ENCODE measurements at places on chromosomes 6 and 20.

DNA sequence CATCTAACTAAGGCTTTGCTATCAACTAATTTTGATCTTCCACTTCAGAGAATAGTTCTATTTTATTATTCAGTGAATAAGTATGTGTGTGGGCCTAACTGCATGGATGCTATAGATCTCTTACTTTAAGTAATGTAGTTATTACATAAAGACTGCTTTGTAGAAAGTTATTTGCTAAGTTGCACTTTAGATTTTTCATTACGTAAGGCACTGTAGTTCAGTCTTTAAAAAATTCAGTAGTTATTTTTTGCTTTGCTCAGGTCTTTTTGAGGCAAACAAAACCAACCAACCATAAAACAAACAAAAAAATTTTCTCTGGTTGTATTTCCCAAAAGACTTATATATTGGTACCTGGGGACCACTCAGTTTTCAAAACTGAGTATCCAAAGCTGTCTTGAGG, 53.0 kb downstream of the KCNQ5 start:
- DNase-seq = no peak

GRCh38 chr6:10643201-10643651, 51.2 kb downstream of the C6orf52 start:
- DNase-seq = no peak

GRCh38 chr20:8127553-8128255, 4.4 kb upstream of the PLCB1 start:
- no peak for DNase-seq

DNA sequence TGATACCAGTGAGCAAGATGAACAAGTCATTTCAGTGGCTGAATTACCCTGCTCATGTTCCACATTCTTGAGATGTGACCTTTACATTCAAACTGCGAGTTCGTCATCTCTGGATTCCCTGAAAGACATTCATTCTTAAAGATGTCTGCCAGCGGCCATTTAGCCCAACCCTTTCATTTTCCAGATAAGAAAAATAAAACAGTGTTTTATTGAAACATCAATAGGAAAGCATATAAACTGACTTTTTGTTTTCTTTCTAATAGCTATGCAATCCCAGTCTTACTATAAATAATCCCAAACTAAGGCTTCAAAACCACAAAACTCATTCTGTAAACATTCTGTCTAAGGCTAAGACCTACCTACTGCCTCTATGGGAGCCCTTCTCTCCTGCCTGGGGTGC, 134.0 kb downstream of the SAMD5 start:
- no peak for DNase-seq

GRCh38 chr6:166999884-167000253, 672 bp downstream of the CEP43 start:
- DNase-seq = no peak

DNA sequence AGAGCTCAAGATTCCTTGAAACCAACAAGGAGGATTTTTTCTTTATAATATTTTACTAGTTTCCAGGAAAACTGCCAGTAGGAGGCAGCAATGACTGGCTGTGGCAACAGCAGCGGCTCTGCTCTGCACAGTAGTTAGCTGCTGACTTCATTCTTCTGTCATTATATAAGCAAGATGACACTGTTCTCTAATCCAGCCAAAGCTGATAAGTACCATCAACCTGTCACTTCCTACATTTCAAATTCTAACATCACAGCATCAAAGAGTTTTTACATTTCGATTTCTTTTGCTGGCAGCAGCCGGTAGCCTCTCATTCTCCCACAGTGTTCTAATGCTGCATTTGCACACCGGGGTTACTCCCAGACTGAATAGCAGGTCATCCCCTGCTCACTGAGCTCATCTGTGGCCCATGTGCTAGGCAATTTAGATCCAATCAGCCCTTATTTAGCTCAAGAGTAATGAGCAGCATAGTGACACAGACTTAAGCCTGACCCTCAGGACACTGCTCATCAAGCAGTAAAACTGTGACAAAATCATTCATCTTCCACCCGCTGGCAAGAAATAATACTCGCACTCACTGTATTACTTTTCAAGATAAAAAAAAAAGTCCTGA, 67.8 kb downstream of the MMS22L start:
- DNase-seq = peak; percentile 22

GRCh38 chr6:14619419-14619781, 501.8 kb downstream of the CD83 start:
- no peak for DNase-seq

DNA sequence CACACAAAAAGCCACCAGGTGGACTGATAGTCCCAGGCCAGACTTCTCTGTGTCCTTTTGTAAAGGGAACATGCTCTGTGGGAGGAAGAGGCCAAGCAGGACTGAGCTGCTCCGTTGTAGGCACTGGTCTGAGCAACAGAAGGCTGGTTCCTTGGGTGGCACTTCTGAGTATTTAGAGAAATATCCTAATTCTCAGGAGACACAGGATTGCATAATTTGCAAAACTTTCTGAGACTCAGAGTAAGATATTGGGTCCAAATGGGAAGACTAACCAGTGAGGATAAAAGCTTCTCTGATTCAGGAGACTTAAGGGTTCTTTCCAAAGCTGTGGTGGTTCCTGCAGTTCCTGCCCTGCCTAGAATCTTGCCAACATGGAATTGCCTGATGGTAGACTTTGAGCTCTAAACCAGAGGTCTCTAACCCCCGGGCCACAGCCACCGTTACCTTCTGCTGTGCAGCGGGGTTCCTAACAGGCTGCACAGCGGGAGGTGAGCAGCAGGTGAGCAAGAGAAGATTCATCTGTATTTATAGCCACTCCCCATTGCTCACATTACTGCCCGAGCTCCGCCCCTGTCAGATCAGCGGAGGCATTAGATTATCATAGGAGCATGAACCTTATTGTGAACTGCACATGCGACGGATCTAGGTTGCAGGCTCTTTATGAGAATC, 107.0 kb downstream of the OLIG3 start:
- DNase-seq = no peak

- DNase-seq = no peak
Observed at GRCh38 chr6:149335924-149336608, 18.6 kb downstream of the TAB2 start.

DNA sequence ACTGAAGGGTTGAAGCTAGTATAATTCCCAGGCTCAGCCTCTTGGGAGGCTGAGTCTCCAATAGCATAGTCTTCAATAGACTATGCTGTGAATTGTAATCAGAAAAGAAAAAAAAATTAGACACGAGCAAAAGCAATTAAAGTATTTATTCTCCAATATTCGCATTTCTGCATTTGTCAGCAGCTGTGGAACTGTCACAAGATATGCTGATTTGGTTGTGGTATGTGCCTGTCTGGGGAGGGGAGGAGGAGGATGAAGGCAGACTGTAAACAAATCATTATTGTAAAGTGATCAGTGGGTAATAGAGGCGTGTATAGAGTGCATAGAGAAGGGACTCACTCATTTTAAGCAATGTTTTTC, 10.1 kb upstream of the BICRAL start:
- no peak for DNase-seq

GRCh38 chr6:18507561-18507960, 120.4 kb downstream of the RNF144B start:
- no peak for DNase-seq

- DNase-seq = no peak
Observed at GRCh38 chr6:122694602-122695001, 84.4 kb downstream of the PKIB start.

DNA sequence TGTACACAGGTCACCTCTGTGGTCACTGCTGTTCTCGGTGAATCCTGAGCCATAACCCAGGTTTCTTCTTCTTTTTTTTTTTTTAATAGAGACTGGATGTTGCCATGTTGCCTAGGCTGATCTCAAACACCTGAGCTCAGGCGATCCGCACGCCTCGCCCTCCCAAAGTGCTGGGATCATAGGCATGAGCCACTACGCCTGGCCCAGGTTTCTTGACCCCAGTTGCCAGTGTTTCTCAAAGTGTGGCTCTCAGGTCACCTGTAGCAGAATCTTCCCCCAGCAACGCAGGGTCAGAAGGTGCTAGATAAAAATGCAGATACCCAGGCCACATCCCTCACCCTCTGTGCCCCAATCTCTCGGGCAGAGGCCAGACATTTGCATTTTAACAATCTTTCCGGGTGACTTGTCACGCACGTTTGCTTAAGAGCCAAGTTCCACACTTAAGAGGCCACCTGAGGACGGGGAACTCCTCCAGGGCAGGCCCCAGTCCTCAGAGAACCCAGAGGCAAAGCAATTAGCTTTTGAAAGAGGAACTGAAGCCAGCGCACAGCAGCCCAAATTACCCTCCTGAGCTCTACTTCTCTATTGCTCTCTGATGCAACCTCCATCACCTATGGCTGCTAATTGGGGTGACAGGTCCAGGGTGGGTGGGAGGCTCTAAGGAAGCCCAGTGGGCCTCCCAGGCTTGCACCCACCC, 81.8 kb downstream of the NFATC2 start:
- DNase-seq = no peak

DNA sequence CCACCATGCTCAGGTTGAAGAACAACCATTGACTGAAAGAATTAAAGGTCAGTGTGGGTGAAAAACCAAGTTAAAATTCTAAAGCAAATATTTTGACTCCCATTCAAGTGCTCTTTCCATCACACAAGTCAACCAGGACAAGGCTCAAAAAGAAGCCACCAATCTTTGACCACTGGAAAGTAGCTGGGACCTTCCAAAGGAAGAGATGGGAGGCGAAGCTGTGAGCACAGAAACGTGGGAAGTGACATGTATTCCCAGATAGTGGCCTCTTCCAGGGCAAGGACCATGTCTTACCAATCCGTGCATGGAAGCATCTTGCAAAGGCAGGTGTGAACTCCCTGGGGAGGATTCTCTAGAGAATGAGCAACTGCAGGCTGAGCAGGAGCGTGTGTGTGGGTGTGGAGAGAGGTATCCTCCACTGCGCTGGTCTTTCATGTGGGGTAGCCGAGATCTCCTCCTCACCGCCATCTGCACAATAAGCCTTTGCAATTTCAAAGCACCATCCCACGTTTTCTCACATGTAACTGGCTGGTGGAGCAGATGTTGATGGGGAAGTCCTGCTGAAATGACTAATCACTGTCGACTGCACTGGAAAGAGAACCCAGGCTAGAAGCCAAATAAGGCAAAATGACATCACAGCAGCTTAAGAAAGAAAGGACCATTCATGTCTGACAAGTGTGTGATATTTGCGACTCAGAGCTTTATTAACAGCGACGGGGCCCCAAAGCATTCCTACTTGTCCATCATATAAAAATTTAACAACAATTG, 189.4 kb upstream of the RREB1 start:
- DNase-seq = no peak

- no peak for DNase-seq
Observed at GRCh38 chr20:33025318-33025876, 6.1 kb upstream of the BPIFB6 start.

- DNase-seq = no peak
Observed at GRCh38 chr6:157054531-157054979, 268.8 kb downstream of the TMEM242 start.

DNA sequence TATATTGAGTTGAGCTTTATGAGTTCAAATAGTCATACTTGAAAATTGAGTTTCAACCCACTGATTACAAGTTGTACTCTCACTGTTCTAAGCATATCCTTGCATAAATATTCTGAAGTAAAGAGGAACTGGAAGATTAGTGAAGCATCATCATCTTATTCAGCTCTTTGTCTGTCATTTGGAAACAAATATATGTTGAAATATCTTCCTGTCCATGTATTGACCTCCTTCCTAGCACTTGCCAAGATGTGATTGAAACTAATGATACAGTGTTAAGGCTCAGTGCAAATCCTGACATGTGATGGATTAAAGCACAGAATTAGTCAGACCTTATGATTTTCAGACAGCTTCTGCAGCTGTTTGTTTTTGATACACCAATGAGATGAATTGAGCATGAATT, 434.3 kb downstream of the TBC1D32 start:
- DNase-seq = no peak

GRCh38 chr6:169251822-169252504, 1.7 kb downstream of the THBS2 start:
- DNase-seq = no peak

DNA sequence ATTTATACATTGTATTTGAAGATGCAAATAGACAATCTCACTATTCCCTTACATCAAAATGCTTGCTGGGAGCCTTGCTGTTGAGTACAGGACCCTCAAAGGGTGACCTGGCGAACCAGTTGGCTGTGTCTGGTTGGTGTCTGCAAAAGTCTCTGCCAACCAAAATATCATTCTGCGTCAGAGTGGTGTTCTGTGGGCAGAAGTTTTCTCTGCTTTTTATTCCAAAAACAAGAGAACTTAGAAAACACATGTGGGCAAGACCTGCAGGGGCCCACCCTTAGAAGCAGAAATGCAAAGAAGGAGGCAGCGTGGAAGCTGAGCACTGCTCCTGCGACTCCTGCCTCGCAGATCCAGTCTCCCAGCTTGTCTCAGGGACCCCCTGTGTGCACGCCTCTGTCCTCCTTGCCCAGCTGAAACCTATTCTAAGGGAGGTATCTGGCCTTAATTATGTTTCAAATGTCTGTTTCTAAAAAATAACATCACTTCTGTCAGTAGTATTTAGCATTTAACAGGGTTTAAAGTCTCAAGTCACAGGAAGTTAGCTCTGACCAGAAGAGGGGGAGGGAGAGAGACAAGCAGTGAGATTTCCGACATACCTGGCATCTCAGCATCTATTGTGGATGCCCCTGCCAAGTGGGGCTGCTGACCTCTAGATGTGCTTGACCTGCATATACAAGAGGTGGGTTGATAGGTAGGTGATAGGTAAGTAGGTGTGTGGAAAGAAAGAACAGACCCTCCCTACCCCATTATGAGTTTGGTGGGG, 101.3 kb downstream of the SASH1 start:
- DNase-seq = no peak

DNA sequence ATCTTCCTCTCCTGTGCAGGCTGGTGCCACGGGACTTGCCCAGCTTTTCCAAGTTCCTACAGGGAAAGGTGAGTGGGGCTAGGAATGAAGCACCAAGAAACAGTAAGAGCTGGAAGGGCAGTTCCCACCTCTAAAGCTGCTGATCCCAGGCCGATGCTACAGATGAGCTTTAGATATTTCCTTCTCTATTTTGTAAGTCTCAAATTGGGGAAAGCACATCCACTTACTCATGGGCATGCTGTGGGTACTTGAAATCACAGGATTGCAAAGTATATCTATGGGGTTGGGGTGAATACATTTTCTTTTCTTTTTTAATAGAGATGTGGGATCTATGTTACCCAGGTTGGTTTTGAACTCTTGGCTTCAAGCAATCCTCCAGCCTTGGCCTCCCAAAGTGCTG, 3.1 kb downstream of the ZBTB2 start:
- no peak for DNase-seq

GRCh38 chr6:27183060-27183832, 64.3 kb upstream of the PRSS16 start:
- DNase-seq = no peak

- DNase-seq = no peak
Observed at GRCh38 chr6:154651656-154652055, 81.6 kb upstream of the SCAF8 start.

GRCh38 chr6:80502871-80503270, 396.4 kb downstream of the BCKDHB start:
- no peak for DNase-seq

- DNase-seq = peak; percentile 26
Observed at GRCh38 chr6:115969207-115969929, 91.3 kb downstream of the FRK start.

DNA sequence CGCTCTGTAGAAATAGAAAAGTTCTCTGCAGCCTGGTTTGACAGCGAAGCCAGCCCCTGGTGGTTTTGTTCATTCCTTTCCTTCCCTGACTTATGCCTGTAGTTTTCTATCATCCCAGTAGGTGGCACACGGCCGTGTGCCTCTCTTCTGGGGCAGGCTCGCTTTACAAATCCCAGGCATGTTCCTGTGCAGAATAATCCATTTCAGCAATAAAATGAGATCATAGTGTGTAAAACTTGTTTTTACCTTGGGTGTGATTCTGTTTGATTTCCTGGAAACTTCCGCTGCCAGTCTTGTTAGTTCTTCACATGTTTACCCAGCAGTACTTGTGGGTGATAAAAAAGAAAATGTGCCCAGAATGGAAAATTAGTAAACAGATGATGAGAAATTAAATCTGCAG, 7.4 kb upstream of the INSM1 start:
- peak; percentile 93 for DNase-seq
